Sciatic nerve (tissue), 2 donors: ENCODE measurements at places on chromosomes 13 and 19.

DNA sequence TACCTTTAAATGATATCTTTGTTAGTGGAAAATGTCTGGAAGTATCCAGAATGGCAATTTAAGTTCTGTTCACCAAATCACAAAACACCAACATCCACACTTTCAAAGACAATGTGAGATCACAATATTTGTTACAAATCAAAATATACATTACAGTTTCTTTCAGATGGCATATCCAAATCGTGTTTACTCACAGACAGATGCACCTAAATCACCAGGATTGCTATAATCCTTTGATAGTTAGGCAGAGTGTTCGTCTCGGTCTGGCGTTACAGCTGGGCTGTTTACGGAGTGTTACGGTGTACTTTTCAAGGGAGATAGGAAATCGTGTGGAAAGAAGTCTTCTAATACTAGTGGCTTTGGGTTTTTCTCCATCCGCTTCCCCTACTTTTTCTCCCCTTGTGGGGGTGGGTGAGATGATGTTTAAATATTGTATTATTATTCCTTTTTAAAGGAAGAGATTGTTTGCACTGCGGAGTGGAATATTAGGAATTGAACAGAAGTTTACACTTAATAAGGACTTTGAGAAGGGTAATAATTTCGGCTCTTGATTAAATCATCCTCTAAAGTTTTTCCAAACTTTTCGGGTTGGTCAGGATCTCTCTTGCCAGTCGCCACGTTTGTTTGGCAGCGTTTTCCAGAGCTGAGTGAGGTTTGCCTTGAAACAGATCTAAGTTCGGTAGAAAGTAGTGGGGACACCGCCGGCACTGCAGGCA is 1.8 kb downstream of the MAB21L1 start:
- DNase-seq = no peak

DNA sequence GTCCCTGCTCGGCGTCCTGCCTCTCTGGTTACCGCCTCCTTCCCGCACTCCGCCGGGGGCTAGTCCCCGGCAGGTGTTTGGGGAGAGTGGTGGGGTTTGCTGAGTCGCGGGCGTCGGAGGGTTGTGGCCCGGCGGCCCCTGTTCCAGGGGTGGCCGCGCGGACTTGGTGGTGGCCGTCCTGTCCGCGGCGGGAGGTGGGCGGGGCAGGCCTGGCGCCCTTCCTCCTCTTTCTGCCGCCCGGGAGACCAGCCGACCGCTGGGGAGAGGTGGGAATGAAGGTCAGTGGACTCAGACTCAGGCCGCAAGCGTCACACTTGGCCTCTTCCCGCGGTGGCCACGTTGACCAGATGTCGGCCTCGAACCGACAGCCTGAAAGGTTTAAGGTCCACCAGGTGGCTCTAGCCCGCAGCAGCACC is 61.8 kb downstream of the ZNF723 start:
- DNase-seq = no peak

GRCh38 chr19:35090506-35091214 is 25.0 kb upstream of the FXYD3 start:
- DNase-seq = no peak

GRCh38 chr19:18478545-18479311 is 40.8 kb upstream of the ISYNA1 start:
- peak; percentile 88 for DNase-seq

- no peak for DNase-seq
Observed at GRCh38 chr13:34654647-34655046, 287.4 kb upstream of the NBEA start.

DNA sequence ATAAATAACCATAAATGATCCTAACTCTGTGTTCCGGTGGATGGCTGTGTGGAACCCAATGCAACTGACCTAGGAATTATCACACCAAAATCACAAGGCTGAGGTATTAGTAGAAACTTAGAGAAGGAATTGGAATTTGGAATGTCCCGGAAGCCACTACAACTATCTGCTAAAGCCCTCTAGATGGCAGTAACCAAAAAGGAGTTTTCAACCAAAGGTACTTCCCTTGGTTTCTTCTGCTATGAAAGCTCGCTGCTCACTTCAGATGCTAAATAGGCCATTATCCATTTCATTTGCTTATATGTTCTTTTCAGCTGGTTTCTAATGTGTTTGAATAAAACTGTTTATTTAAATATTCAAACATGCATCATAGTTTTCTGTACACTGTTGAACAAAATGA is 1589.1 kb upstream of the SPRY2 start:
- DNase-seq = no peak

GRCh38 chr13:97423300-97424045 is 10.5 kb upstream of the RAP2A start:
- no peak for DNase-seq

- no peak for DNase-seq
Observed at GRCh38 chr13:20715330-20715712, 11.8 kb downstream of the IL17D start.

DNA sequence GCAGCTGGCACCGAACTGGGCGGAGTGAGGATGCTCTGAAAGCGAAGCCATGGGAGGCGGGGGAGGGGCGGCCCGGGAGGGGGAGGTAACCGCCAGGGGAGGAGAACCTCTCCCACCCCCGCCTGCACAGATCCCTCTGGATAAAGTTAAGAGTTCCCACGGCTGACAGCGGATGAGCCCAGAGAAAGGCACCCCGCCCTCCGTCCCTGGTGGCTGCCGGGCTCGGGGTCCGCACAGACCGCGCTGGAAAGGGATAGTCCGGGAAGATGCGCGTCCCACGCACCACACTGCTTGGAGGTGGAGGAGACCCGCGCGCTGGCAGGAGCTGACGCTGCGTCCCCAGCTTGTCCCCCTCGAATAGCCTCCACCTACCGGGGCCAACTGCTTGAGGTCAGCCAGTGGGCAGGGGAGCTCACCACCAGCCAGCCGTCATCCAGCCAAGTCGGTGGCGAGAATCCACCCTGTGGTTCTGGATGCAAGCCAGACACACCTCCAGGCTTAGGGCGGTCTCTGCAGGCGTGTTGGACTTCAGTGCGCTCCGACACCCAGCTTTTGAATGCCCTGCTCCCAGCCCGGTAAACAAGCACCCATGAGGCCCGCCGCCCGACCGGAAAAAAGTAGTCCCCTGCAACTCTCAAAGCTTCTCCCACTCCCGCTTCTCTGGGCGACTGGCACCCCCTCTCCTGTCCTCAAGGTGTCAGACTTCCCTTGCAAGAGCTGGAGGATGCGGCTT is at the start of gene TRPC4:
TSS of gene TRPC4 (minus strand) at position 17 of the 733 bp plus-strand sequence. CDS start 86,439 bp downstream, outside the sequence.
- DNase-seq = no peak

DNA sequence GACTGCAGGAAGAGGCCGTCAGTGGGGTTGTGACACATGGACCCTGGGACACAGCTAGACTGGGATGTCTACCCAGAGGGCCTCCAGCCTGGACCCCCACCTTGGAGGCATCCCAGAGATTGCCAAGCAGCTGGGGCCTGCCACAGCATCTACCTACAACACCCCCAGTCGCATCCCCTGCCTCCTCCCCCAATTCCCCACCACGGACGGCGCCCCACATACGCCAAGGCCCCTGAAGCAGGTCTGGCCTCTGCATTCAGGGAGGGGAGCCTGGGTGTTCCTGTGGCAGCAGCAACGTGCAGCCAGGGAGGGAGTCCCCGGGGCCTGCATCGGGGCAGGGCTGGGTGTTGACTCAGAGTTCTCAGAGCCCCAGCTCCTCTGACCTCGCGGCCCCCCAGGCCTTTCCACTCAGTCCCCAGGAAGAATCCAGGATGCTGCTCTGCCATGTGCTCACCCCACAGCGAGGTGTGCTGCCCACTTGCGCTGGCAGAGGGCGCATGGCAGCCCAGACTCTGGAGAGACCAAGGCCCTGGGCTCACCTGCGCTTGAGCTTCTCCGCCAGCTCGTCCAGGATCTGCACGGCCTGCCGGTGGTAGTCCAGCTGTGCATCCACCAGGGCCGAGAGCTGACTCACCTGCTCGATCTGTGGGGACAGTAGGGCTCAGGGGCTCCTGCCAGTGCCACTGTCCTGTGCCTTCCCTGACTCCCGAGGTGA is 19.6 kb downstream of the MPND start:
- no peak for DNase-seq

- no peak for DNase-seq
Observed at GRCh38 chr13:95438297-95438696, 114.2 kb upstream of the CLDN10 start.

DNA sequence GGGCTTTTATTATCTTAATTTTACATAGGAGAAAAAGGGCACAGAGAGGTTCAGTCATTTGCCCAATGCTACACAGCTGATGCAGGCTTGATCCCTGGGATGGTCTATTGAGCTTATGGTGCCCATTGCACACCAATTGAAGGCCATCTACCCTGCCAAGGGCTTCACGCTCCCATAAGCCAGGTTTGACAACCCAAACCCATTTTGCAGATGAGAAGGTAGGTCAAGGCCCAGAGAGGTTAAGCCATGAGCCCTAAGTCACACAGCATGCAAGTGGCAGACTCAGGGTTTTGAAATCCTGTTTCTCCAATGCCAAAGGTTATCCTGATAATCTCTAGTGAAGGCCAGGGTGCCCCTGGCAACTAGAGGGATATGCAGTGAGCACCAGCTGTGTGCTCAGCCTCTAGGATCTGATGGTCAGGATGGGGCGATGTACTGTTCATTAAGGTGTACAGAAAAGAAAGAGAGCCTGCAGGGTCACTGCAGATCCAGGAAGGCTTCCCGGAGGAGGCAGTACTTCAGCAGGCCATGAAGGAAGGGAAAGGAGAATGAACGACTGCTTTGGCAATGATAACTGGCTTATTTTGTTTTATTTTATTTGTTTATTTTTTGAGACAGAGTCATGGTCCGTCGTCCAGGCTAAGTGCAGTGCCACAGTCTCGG is 8.1 kb downstream of the CREB3L3 start:
- DNase-seq = no peak

DNA sequence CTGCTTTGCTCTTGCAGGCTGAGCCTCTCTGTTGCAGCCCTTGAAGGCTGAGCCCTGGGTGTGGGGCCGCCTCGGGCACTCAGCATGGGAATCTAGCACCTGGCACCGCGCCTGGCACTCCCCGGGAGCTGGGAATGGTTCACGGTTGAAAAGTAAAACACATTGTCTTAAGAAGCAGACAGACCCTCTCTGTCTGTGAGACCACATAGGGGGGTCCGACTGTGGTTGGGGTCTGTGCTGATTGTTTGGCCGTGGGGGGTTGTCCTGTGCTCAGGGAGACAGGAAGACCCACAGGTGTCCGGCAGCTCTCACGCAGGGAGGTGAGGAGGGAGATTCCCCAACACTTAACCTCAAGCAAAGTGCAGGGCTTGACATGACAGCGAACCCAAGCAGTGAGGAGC is 64.8 kb downstream of the SOX1 start:
- no peak for DNase-seq

- DNase-seq = peak; percentile 26
Observed at GRCh38 chr13:111503905-111504695, 183.7 kb downstream of the TEX29 start.

- no peak for DNase-seq
Observed at GRCh38 chr13:36038785-36039555, 92.2 kb downstream of the DCLK1 start.

DNA sequence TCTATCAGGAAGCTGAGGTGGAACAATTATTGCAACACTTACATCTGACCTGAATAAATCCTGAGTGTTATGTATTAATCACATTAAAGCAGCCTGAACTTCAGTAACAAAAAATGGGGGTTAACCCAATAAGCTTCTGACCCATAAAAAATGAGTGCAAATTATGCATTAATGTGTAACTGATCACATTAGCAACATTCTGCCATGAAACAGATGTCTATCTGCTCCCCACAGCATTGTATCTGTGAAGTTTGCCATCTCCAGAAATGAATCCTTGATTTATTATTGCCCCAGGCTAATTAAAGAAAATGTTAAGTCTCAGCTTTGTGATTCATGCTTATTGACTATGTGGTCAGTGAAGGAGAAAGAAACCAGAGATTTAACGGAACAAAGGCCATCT is 304.9 kb downstream of the PCDH20 start:
- no peak for DNase-seq

GRCh38 chr13:93857126-93857525 is 622.4 kb downstream of the DCT start:
- DNase-seq = no peak

DNA sequence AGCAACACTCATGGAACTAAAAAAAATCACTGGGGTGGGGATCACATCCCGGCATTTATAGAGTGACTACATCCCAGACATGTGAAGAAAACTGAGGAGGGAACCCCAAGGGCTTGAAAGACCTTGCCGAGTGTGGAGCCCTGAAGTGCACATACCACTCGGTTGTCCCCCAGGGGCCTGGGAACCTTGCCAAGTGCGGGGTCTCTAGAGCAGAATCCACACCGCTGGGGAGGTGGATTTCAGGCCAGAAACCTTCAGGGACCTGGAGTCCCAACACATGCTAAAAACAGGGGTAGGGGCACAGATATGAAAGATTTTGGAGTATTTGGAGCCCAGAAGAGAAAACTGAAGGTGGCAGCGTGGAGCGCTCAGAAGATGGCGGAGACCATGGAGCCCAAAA is 35.2 kb downstream of the ERICH4 start:
- no peak for DNase-seq

DNA sequence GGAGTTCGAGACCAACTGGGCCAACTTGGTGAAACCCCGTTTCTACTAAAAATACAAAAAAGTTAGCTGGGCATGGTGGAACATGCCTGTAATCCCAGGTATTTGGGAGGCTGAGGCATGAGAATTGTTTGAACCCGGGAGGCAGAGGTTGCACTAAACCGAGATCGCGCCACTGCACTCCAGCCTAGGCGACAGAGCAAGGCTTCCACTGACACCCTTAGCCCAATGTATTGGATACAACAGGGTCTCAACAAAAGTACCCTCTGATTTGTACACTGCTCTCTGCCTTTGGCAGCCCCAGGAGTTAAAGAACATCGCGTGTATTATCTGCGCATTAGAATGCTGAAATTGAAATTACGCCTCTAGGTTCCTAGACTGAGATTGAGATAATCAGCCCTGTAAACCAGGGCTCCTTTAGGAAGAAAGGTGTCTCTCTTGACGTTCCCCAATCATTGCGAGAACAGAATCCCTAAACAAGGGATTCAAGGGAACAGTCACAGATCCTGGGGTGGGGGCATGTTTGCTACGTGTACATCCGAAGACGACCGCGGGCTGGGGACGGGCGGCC is 21.9 kb downstream of the IPO5 start:
- DNase-seq = no peak

- no peak for DNase-seq
Observed at GRCh38 chr19:17078920-17079709, 3.5 kb downstream of the MYO9B start.
